ENCODE measurements at places on chromosomes 11 and 22.

DNA sequence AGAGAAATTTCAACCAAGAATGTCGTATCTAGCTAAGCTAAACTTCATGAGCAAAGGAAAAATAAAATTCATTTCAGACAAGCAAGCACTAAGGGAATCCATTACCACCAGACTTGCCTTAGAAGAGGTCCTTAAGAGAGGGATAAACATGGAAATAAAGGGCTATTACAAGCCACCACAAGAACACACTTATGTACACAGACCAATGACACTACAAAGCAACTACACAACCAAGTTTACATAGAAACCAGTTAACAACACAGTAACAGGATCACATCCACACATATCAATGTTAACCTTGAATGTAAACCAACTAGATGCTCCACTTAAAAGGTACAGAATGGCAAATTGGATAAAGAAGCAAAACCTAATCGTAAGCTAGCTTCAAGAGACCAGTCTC lies 38.0 kb downstream of the TMEM123 start:
- DNase-seq = no peak

DNA sequence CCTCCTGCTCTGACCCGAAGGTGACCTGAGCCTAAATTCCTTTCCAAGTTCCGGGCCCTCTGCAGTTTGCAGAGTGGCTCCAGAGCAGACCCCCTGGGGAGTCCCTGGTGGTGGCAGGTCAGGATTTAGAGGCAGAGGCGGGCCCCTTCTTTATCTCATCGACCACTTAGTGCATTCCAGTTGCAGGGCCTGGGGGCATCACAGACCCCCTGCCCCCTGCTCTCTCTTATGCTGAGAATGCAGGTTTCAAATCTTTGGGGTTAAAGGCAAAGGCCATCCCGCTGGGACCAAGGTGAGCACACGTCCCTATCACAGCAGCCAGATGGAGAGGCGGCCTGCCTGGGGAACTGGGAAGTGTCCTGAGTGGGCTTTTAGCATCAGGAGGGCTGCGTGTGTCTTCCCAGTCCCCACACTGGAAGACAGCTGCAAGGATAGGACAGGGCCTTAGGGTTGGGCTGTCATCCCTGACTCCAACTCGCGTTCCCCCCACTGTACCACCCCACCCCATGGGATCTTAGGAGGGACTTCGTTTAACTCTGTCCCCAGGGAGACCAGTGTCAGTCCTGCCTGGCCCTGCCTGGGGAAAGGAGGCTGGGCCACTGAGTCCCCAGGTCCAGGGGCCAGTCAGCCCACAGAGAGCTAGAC lies 11.3 kb downstream of the DERL3 start:
- no peak for DNase-seq

DNA sequence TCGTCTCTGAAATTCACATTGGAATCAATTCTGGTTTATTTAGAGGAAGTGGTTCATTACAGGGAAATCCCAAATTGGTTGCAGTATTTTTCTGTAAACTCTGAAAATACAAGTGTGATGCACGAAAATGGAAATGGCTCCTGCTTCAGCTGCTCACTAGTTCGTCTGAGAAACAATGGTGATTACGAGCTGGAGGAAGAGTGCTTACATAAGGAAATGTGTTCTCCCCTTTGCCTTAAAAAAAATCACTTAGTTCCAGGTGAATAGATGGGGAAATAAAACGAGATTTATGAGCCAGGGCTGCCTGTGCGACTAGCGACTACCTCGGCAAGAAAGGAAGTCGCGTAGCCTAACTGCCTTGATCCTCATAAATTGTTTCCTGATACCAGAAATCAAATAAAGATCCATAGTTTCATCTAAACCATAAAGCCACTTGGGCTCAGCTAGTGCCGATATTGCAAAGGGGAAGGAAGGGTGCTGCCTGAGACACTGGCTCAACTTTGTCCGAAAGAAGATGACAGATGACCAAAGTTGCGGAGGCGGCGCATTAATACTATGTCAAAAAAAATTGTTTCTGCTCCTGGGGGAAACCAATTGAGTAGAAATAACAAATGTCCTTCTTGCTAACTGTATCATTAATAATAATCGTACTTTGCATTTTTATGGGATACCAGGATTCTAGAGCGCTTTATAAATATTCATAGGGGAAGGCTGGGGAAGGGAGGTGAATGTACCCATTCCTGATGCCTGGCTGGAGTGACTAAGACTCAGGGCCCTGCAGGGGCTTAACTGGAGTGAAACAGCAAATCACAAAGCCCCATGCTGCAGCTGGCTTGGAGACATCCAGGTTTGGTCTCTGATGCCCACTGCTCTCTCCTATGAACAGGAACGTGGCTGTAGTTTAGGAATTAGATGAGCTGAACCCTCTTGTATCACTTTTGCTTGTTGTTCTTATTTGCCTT lies 185.7 kb downstream of the BLID start:
- DNase-seq = no peak

GRCh38 chr11:57290288-57290687 lies 34.5 kb downstream of the TNKS1BP1 start:
- no peak for DNase-seq

GRCh38 chr11:46294365-46295309 lies 17.2 kb downstream of the CREB3L1 start:
- DNase-seq = no peak

Data from activated CD8-positive, alpha-beta memory T cell treated with anti-CD3 and anti-CD28 coated beads, Interleukin-2, amount 10 ng/mL, durations not matched to agents 7 days and 5 days (primary cell).